HAP-1 (cell line): ENCODE measurements at places on chromosomes 6 and 20.

GRCh38 chr6:125415913-125416312, 114.1 kb upstream of the HDDC2 start:
- DNase-seq: no peak

DNA sequence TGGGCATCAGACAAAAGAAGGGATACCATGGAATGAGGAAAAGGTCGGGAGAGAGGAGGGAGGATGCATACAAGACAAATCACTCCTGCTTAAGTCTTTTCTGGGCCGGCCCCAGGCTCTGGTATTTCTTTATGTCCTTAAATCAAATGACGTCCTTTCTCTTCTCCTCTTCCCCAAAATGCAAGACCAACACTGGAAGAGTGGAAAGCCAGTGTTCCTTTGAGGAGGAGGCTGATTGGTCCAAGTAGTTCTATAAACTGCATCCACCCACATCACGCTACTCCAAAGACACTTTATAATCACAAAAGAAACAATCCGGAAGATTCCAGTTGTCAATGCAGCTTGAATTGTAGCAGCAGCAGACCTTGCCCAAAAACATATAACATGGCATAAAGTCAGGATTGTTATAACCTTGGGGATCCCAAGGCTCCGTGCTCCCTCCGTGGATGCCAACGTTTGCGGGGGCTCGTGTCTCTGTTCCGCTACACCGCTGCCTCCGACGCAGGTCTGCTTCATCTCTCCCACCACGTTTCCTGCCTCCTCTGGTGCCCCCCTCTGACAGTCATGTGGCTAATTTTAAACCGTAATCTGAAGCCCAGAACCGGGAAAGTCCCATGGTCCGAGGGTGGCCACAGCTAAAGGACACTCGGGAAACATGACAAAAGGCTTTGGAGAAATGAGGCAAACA, 47.1 kb downstream of the MCUR1 start:
- DNase-seq: peak; percentile 43

- DNase-seq: peak; percentile 71
Observed at GRCh38 chr6:105431226-105431625, 28.3 kb upstream of the PREP start.

DNA sequence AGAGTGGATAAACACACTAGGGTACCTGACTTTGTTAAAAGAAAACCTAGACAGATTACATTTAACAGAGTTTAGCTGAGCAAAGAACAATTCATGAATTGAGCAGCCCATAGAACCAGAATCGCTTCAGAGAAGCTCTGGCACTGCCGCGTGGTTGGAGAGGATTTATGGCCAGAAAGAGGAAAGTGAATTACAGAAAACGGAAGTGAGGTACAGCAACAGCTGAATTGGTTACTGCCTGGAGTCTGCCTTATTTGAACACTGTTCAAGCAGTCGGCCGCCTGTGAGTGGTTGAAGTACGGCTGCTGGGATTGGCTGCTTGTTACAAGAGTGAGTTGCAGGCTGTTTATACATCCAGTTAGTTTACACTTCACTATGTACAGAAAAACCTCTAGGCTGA, 253.8 kb upstream of the CDYL start:
- no peak for DNase-seq

- DNase-seq: no peak
Observed at GRCh38 chr6:161138543-161139303, 135.1 kb downstream of the AGPAT4 start.

- no peak for DNase-seq
Observed at GRCh38 chr20:4100679-4101078, 85.3 kb upstream of the RNF24 start.

GRCh38 chr6:4210629-4211419, 75.4 kb upstream of the ECI2 start:
- DNase-seq: peak; percentile 46

DNA sequence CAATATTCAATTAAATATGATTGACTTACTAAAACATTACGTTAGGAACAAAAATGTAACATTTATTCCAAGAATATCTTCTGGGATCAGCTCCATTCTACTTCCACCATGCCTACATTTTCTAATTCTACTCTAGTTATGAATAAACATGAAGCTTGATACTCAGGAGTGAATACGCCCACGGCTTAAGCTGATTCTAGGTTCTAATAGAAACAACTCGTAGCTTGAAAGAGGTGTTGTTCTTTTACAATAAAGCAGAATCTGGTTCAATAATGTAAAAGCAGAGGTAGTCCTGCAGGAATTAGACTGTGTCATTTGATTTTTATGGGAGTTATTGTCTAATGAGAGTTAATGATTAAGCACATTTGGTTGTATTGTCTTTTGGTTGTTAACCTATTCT, 107.3 kb upstream of the OLIG3 start:
- DNase-seq: peak; percentile 62

DNA sequence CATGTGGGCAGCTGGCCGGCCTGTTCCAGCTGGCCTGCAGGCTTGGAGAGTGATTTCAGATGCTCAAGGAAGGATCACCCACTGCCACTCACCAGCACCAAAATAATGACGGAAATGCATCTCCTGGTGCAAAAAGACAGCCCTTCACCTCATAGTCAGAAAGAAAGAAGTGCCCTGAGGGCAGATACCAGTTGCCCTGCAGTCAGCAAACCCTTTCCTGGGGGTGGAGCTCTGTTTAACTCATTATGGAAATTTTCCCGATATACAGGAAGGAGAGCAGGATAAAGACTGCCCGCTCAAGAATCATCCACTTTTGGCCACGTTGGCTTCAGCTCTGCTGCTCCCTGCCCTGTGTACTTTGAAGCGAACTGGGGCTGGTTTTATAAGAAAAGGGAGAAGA, 127.9 kb downstream of the GRM4 start:
- DNase-seq: no peak

DNA sequence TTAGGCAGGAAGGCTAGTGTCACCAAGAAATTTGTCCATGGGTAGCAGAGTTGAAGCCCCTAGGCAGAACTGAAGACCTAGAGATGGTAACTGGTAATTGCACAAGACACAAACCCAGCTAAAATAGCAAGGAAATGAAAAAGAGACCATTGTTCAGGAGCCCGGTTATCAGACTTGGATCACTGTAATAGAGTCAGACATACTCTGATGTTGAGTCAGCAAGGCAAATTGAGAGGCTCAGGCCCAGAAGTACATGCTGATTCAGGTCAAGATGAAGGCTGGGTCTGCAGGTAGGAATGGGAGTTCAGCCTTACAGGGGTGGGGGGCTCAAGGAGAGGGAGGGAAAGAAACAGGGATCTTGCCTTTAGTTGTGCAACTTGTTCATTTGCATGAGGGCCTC, 6.5 kb upstream of the TMEM242 start:
- DNase-seq: no peak

GRCh38 chr6:97865612-97866011, 582.6 kb upstream of the MMS22L start:
- DNase-seq: no peak

DNA sequence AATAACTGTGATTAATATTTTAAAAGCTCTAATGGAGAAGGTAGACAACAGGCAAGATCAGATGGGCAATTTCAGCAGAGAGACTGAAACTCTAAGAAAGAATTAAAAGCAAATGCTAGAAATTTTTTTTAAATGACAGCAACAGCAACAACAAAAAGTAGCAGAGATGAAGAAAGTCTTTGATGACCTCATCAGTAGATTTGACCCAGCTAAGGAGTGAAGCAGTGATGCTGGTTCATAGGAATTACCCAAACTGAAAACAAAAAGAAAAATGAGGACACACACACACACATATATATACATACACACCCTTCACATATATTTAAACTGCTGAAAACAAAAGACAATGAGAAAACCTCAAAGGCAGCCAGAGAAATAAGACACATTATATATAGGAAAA, 197.6 kb upstream of the ARID1B start:
- DNase-seq: no peak

GRCh38 chr20:63252284-63252711, 2.0 kb downstream of the NKAIN4 start:
- DNase-seq: no peak

- no peak for DNase-seq
Observed at GRCh38 chr20:61631751-61632150, 379.7 kb downstream of the CDH4 start.

DNA sequence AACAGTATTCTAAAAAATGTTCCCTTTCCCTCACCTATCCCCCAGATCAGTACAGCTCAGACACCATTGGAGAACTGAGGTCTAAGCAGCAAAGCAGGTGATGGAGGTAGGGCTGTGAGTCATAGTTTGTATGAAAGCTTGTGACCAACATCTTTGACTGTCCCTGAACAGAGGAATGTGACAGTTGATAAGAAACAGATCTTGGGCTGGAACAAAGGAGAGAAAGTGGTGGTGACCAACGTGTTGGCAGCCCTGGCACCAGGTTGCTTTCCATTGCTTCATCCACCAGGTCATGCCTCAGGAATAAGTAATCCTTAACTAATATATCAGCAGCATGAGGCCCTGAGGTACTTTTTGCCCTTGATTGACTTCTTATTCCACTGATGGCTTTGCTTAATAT, 19.9 kb upstream of the CRIP3 start:
- no peak for DNase-seq

GRCh38 chr20:63116412-63117106, 99.4 kb downstream of the YTHDF1 start:
- no peak for DNase-seq

- no peak for DNase-seq
Observed at GRCh38 chr6:20038410-20039204, 173.7 kb downstream of the MBOAT1 start.

DNA sequence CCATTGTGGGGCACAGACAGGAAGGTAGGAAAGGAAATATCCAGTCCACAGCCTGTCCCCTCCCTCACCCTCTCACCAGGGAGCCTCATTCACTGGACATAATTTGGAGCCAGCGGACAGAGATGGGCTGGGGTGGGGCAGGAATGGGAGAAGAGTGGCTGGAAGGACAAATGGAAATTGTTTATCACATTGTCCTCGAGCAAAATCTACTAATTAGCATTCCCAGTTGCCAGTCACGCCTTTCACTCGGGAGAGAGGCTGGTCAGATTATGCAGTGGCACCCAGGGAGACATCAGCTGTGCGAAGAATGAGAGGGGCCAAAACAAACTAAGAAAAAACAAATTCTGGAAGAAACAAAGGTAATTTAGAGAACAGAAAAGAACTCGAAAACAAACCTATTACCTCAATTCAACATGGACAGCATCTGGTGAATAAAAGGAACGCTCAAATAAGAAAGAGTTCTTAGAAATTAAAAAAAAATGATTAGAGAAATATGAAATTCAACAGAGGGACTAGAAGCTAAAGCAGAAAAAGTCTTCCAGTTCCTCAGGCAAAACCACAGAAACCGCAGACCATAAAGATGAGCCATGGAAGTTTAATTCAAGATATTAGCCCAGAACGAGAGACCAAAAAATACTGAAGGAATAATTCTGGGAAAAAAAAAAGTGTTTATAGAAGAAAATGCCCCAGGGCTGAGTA, 108.5 kb upstream of the RALGAPA2 start:
- DNase-seq: peak; percentile 12
